ENCODE measurements at places on chromosomes 16 and 17.
A peak's percentile ranks its signal among the peaks of the same experiment; 100 is the strongest.

DNA sequence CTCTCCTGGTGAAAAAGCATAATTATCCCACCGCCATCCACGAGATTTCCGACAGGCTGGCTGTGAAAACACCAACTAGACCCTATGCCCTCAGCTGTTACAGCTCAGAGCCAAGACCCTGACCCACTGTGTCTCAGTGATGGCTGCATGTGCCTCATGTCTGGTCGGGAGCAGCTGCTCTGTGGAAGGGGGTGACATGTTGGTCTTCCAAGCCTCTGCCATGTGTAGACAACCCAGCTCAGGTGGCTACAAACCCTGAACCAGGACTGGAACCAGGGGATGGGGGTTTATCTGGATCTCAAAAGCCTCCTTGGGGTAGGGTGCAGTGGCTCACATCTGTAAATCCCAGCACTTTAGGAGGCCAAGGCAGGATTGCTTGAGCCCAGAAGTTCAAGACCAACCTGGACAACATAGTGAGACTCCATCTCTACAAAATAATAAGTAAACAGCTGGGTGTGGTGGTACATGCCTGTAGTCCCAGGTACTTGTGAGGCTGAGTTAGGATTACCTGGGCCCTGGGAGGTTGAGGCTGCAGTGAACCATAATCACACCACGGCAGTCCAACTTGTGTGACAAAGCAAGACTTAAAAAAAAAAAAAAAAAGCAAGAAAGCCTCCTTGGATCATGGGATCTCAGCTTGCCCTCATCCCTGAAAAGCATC lies 220.3 kb downstream of the CPPED1 start:
- DNase-seq: no peak

DNA sequence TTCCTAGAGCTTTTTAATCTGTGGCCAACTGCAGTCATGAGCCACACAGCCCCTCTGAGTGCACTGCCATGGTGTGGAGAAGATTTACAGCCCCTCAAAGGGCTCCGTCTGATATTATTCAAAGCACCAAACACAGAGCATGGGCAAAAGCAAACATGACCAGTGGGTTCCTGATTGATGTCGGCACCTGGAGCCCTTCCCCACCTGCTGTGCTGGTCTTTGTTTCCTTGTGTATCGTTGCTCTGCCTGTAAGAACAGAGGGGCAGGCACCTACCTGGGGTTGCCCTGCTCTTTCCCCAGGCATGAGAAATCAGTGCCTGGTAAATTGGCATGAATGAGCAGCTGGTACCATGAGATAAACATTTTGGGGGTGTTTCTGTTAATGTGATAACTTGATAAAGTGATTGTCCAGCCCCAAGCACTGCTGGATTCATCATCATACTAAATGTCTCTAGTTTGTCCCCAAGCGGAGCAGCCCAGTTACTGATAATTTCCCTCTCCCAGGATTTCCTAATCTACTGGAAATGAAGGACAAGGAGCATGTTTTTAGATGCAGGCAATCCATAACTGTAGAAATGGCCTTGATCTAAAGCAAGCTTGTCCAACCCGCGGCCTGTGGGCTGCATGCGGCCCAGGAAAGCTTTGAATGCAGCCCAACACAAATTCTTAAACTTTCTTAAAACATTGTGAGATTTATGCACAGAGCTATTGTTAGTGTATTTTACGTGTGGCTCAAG lies 5.0 kb upstream of the SPIRE2 start:
- DNase-seq: no peak

DNA sequence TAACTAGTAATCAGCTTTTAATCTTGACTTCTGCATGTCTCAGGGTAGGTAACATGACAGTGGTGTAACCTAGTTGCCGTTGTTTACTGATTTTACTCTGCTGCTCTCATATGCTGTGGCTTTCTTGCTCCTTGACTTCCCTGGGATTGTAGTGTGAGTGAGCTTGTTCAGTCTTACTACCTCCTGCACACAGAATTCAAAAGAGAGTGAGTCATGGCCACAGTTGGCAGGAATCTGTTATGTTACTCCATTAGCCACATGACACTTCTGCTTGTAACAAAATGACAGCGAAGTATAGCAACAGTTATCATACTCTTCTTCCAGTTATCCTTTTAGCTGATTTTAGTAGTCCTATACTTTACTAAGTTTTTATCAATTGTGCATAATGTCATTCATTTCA lies 18.8 kb downstream of the TNRC6A start:
- peak; percentile 13 for DNase-seq

DNA sequence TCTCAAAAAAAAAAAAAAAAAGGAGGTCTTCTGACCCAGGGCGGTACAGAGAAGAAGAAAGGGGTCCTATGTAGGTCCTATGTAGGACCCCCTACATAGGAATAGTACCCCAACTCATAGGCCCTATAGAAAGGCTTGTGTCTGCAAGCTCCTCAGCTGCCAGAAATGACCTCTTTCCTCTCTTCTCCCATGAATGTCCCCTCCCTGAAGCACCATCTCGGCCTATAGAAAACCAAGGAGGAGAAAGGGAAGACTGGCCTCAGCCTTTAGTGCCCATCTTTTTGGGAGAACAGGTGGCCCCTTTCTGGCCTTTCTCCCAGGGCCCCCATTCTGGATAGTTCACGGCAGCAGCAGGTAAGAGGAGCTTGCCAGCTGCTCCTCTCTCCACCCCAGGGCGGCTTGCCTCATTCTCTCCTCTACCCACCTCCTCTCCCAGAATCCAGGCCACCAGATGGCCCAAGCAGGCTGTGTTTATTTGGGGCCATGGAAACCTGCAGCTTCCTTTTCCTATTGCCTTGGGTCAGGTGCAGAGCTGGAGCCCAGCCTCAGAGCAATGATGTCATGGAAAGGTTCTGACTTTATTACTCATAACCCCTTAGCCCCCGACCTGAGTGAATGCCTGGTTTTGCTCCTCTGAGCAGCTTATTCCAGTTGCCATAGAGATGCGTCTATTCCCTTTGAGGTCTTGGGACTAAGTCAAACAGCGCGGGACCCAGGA lies 1.6 kb upstream of the MRPL58 start:
- DNase-seq: no peak

All from CD4-positive, alpha-beta T cell treated with Interleukin-2 at 100 ng/mL for 4 hours (primary cell).